Activated CD4-positive, alpha-beta T cell treated with anti-CD3 and anti-CD28 coated beads, Interleukin-2, amount 10 ng/mL, durations not matched to agents 24 days and 14 days (primary cell): ENCODE measurements at places on chromosomes 16 and 17.
A peak's percentile ranks its signal among the peaks of the same experiment; 100 is the strongest.

- DNase-seq: no peak
Observed at GRCh38 chr16:30569746-30570635, 1.5 kb downstream of the ZNF688 start.

DNA sequence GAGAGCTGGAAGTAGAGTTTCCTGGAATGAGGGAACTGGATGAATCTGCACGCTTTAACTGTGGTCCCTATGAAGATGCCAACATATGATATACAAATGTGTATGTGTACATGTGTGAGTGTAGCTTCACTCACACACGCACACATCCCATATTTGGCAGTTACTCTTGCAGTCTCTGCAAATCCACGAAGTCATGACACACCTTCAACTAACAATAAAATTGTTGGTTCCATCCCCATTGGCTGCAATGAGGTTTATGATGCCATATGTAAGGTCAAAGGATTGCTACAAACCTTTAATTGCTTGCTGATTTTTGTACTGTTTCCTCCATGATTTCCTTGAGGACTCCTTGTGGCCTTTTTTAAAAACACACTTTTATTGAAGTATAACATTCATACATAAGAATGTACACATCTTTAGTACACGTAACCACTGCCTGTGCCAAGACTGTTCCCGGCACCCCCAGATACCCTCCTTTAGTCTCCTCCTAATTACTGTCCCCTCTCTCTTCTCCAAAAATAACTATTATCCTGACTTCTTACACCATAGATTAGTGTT is 22.0 kb downstream of the MYO1D start:
- no peak for DNase-seq

DNA sequence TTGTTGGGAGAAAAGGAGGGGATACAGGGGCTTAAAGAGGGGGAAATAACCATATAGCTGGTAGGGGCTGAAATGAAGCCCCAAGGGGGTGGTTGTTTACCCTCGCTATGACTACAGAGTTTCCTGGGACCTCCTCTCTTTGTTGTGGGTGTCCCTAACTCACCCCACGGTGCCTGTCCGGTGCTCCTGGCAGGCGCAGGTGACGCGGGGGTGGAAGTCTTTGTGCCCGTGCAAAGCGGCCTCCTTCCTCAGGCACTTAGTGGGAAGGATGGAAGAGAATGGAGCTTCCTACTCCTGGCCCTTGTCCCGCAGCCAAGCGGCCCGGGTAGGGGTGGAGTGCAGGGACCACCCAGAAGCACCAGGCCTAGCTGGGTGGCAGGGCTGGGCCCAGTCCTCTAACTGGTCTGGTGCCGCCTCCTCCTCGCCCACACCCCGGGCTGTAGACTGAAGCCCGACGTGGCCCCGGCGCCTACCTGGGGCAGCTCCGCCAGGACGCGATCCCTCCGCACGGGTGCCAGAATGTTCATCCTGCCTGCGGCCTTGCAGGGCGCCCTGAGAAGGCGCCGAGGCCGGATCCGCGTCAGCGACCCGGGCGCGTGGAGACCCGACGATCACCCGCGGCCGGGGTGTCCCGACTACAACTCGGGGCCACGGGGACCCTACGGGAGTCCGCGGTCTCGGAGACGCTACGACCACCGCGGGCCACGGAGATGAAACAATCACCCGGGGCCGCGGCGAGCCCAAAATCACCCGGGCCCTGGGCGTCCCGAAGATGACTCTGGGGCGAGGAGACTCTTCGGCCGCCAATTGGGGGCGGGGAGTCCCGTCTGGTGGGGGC is 709 bp downstream of the RAB34 start:
- DNase-seq: peak; percentile 68

DNA sequence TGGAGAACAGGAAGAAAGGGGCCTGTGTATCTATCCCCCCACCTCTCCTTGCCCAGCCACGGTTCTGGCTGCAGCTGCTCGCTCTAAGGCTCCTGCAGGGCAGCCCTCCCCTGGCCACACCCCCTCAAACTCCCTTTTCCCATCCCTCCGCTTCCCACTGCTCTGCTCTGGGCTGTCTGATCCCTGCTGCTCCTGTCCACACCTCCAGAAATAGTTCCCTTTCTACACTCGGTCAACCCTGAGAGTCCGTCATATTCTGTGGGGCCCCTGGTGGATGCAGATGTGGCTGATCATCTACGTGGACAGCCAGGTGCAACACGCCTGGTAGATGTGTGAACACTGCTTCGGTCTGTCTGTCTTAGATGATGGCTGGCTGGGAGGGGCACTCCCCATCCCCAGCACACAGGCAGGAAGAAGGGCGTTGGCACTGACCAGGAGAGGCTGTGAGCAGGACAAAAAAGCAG is 19.3 kb upstream of the KRT19 start:
- no peak for DNase-seq

DNA sequence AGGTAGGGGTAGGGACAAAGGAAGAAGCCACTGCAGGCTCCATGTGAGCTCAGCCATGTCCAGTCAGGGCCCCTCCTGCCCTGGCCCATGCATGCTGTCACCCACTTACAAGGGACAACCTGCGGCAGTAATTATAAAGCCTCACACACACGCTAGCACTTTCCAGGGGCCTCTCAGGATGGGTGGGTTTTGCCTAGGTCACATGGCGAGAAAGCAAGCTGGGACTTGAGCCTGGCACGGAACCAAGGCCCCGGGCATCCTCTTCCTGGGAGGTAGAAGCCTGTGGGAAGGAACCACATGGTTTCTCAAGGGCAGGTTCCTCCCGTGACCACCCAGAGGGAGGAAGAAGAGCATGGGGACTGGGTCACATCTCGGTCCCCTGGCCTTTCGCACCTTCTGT is 7.0 kb downstream of the ZNF319 start:
- no peak for DNase-seq

GRCh38 chr17:81543339-81543675 is 8.8 kb downstream of the FAAP100 start:
- DNase-seq: no peak

DNA sequence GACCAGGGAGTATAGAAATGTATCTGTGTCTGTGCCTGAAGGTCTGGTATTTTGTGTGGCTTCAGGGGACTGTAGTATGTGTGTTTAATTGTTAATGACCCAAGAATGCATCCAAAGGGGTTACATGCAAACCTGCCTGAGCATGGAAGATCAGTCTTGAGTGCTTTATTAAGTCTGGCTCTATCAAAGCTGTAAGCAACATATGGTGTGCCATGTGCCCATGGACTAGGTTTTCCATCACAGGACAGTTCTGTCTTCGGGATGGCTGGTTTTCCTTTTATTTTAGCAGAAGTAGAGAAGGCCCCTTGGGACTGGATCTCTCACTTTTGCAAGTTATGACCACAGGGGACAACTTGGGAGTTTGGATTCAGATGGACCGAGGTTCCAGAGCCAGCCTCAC is 18.2 kb downstream of the RBFOX1 start:
- DNase-seq: no peak

DNA sequence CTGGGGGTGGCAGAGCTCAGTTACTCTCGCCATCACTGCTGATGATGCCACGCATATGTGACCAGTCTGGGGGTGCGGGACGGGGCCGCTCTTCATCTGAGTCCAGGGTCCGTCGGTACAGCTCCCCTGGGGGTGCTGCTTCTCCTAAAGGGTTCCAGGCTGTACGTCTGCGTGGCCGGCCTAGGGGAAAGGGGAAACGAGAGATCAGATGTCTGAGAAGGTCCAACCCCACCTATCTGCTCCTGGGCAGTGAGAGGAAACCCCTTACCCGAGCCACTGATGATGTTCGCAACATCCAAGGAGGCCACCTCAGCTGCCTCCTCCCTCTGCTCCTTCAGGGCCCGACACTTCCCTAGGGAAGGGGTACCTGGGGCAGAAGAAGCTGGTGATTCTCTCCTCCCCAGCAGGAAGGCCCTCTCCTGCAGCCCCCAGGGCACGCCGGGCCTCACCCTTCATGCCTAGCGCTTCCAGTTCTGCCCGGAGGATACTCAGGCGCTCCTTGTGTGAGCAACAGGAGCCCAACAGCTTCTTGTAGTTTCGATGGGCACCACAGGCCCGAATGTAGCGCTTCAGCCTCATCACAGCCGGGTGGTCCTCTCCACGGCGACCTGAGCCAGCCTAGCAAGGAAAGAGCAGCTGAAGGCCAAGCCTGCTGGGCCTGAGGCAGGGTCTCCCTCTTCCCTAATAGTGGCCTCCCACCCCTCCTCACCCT is 2.1 kb downstream of the HIRIP3 start:
- DNase-seq: no peak

DNA sequence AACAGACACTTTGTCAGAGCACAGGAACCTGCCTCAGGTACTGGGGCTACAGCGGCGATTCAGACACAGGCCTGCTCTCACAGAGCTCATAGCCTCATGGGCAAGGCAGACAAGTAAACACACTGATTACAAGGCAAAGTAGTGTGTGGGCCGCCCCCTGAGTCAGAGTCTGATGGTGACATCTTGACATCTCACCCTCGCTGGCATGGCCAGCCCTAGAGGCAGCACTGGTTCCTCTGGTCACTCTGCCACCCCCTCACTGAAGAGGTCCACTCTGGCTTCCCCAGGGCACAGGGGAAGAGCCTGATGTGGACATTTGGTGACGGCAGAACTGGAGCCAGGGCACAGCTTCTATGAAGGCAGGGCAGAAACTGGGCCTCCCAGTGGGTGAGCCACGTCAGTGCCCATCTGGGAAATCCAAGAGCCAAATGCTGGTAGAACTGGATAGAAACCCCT is 32.9 kb upstream of the TOB1 start:
- DNase-seq: no peak

DNA sequence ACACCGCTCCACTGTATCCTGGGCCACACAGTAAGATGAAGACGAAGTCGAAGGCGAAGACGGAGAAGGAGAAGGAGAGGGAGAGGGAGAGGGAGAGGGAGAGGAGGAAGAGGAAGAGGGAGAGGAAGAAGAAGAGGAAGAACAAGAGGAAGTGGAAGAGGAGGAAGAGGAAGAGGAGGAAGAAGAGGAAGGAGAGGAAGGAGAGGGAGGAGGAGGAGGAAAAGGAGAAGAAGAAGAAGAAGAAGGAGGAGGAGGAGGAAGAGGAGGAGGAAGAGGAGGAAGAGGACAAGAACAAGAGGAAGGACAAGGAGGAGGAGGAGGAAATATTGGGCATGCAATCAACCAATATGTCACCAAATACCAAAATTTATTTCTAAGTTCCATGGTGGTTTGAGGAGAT is 149.5 kb upstream of the ERCC4 start:
- DNase-seq: no peak
